ENCODE measurements at places on chromosomes 11 and 22.

DNA sequence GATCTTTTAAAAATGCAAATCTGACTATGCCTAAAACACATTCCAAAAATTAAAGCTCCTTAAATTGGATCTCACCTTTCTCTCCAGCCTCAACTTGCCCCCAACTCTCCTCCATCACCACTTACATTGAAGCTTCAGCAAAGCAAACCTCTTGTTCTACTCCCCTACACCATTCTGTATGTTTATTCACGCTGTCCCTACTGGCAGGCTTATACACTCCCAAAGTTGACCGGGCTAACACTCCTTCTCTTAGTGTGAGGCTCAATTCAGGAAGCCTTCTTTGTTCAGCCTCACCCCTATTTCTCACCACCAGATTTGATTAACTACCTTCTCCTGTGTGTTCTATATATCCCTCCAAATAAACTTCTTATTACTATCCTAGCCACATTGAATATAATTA lies 1.8 kb upstream of the GDPD4 start:
- no peak for DNase-seq

DNA sequence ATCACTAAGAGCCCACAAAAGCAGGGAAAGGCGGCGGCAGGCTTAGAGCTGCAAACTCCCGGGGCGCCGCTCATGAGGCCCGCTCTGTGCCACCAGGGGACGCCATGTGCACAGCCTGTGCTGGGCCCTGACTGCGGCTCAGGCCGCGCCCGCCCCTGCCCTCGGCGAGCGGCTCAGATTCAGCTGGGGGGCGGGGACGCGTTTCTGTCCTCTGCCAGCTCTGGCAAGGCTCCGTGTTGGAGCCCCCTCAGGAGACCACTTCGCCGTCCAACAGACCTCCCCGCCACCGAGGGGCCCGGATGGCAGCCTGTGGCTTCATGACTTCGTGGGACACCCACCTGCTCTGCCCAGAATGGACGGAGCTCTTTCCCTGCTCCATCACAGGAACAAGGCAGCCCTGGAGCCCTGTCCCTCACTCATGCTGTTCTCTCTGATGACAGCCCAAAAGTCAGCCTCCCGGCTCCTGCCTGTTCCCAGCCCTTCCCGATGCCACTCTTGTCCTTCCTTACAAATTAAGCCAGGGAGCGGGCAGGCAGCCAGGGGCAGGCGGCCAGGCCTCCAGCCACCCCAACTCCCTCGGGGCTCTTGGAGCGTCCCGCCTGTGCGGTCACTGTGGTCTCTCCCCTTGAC lies 69.1 kb downstream of the NAT10 start:
- DNase-seq = peak; percentile 86

DNA sequence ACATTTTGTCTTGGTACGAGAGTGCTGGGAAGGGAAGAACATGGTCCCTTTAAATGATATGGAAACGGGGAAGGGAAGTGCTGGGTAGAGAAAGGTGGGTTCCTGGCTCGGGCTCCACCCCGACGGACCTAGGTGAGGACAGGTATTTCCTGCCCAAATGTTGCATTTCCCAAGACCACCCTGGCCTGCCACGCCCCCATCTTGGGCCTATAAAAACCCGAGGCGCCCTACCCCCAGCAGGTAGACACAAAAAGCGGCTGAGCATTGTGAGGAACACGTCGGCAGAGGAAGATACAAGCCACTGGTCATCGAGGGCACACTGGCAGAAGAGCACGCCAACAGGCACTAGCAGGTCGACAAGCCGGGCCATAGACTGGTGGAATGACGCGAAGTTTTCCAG lies 99.4 kb downstream of the AASDHPPT start:
- no peak for DNase-seq

GRCh38 chr22:20533095-20533878 lies 25.9 kb downstream of the MED15 start:
- DNase-seq = no peak

- no peak for DNase-seq
Observed at GRCh38 chr11:8022876-8023275, 35.7 kb downstream of the EIF3F start.

DNA sequence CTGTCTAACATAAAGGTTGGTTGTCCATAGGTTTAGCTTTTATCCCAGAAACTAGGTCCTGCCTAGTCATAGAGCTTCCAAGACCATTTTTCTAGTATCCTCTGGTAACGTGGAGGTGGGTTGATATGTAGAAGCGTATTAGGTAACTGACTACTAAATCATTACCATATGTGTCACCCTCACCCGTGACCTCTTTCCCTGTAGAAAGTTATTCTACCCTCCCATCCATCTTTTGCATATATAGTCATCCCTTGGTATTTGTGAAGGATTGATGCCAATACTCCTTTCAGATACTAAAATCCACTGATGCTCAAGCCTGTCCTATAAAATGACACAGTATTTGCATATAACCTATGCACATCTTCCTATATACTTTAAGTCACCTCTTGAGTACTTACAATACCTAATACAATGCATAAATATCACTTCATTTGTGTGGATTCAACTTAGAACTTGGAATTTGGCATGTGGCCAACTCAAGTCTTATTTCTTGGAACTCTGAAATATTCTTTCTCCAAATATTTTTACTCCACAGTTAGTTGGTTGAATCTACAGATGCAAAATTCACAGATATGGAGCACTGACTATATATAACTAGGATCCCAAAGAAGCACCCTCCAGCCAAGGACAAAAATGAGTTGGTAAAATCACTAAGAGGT lies 497.0 kb upstream of the TENM4 start:
- peak; percentile 9 for DNase-seq

DNA sequence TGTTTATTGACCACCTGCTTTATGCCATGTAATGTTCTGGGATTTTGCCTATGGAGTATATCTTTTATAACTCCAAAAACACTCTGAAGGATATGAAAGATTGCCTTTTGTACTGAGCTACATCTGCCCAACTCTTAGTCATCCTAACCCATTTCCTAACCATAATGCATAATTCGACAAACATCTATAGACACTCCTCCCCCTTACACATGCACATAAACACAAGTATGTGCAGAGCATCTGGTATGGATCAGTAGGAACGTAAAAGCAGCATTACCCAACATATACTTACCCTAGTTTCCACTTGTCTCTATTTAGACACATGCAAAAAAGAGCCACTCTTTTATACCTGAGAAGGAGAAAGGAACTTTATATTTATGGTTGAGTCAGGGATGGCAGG lies 272.8 kb downstream of the FAM76B start:
- DNase-seq = no peak

DNA sequence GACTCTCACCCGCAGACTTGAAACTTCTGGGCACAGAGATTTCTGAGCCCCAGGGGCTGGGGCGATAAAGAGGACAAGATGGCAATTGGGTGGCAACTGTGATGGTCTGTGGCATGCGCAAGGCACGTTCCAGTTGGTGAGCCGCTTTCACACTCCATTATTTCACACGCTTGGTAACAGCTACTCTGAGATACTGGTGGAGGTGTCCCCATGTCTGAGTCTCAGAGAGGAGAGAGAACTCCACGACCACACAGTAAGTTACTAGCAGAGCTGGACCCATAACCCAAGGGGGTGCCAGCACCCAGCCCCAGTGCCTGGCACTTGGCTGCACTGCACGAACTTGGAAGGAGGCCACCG lies 6.0 kb upstream of the KCNJ4 start:
- no peak for DNase-seq
